ENCODE measurements at places on chromosomes 11 and 22.

- DNase-seq: no peak
These were observed 10.4 kb downstream of the OR52K2 start for GRCh38 chr11:4459500-4459899.

GRCh38 chr11:73177778-73178539 lies 35.8 kb upstream of the FCHSD2 start:
- DNase-seq: peak; percentile 82

GRCh38 chr11:16841984-16842383 lies 103.5 kb downstream of the C11orf58 start:
- no peak for DNase-seq

- DNase-seq: no peak
These were observed 50.2 kb downstream of the GAB4 start for GRCh38 chr22:16957781-16958180.

GRCh38 chr11:47408598-47409439 lies 429 bp downstream of the SLC39A13 start:
- no peak for DNase-seq

DNA sequence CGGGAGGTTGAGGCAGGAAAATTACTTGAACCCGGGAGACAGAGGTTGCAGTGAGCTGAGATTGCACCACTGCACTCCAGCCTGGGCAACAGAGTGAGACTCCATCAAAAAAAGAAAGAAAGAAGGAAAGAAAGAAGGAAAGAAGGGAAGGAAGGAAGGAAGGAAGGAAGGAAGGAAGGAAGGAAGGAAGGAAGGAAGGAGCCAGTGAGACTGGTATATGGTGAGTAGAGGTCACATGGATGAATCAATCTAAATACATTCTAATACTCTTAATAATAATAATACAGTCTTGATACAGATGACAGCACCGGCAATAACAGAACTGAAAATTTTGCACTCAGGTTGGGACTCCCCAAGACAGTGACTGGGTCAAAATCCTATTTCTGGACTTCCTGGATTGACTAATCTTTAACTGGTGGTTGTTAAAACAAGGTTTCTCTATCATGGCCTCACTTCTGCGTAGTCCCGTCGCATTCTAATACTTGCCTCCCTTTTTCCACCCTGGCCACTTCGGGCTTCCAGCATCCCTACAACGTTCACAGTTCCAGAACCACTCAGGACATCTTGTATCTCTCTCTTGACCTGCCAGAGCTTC lies 53.5 kb upstream of the EIF3M start:
- no peak for DNase-seq

- DNase-seq: no peak
These were observed 16.6 kb upstream of the STK33 start for GRCh38 chr11:8610532-8611116.

- DNase-seq: no peak
These were observed 5.9 kb downstream of the SLC37A2 start for GRCh38 chr11:125069008-125069407.

DNA sequence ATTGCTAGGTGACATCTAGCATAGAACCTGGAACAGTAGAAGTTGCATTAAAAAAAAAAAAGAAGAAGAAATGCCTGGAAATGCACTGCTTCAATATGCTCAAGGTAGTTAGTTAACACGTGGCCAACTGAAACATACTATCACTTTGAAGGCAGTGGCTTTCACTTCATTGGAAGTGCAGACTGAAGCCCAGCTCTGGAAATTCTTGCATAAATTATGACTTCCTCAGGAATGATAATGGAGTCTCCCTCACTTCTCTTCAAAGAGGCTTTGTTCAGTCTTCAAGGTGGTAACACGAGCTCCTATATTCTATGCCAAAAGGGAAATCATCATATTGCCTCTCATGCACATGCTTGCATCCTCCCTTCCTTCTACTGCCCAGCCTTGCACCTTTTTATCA lies 715.9 kb upstream of the API5 start:
- DNase-seq: no peak

DNA sequence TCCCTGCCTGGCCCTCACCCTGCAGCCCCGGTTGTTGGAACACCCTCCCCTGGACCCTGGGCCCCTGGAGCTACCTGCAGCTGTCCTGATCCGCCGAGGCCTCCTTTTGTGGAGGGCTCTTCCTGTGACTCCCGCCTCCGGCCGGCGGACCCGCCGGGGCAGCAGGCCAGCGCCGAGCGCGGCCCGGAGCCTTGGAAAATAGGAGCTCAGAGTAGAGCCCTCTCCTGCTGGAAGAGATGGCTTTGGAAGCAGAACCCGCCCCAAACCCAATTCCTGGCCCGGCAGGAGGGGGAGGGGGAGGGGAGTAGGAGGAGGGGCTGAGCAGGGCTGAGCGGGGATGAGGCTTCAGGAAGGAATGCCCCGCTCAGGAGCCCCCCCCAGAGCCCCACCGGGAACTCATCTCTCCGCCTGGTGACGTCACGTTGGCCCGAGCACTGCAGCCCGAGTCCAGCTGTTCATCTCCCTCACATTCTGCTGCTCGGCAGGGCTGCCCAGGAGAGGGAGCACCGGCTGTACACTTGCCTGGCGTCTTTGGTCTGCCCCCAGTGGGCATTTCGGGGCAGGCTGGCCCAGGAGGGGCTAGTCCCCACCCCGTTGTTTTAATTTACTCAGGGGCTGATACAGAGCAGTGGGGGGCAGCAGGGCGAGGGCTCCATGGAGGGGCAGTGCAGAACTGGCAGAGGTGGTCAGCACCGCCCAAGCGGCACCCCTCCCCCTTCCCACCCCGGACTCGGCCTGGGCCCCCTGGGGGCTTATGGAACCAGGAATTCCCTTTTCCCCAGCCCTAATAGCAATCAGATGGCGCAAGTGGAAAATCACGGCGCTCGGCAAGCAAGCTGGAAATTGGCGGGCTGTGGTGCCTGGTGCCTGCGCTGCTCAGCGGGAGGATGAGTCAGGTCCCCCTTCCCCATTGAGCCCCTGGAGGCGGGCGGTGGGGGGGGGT lies at the start of gene MRGPRF:
Gene MRGPRF (minus strand): TSS at position 238 of the 943 bp plus-strand sequence. CDS start 3,345 bp downstream, outside the sequence.
- peak; percentile 33 for DNase-seq

- DNase-seq: no peak
These were observed 174.7 kb downstream of the MN1 start for GRCh38 chr22:27626675-27627443.

- DNase-seq: no peak
These were observed 15.7 kb upstream of the AMPD3 start for GRCh38 chr11:10439351-10439750.

DNA sequence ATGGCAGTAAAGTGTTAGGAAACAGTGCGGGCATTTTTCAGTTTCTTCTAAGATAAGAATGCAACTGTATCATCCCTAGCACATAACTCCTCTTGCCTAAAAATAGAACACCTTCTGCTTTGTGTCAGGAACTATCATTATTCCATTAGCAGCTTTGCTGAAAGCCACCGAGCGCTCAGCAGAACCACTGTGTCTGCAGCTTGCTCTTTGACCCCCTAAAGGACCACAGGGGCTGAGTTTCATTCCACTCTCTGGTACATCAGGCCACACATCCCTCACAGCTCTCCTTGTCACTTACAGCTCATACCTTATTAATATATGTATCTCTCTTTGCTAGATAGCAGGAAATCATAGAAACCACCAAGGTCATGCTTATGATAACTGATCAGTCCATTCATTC lies 360.2 kb downstream of the KCNA4 start:
- no peak for DNase-seq

GRCh38 chr22:17876306-17876831 lies 102.1 kb upstream of the BID start:
- no peak for DNase-seq

- no peak for DNase-seq
These were observed 59.6 kb upstream of the PPARA start for GRCh38 chr22:46090631-46091201.

Measured in posterior cingulate gyrus (tissue), 11 donors.